ENCODE measurements at places on chromosomes 6 and 20. TPM values are rescaled to one million over a fixed set of nuclear protein-coding genes. Genes with fewer than 3 reads are reported as not detected.

The PI3 gene
- total RNA-seq: not detected

The BPIFB4 gene
- total RNA-seq: not detected

The SNAI1 gene
- total RNA-seq: 14.5 TPM

The MLN gene
- total RNA-seq: not detected

The TMX4 gene
- total RNA-seq: 26.9 TPM

The IL17F gene
- not detected for total RNA-seq

The ULBP3 gene
- total RNA-seq: 12.8 TPM

The PLN gene
- total RNA-seq: not detected

The ZNF391 gene
- total RNA-seq: 0.42 TPM

Data from endothelial cell of umbilical vein (primary cell).